ENCODE measurements at places on chromosomes 3 and 15.

- DNase-seq = no peak
These were observed 46.6 kb downstream of the SMAD6 start for GRCh38 chr15:66748708-66749035.

GRCh38 chr3:195284842-195285241 is 13.9 kb upstream of the XXYLT1 start:
- no peak for DNase-seq

GRCh38 chr3:32381922-32382321 is 9.7 kb upstream of the CMTM7 start:
- no peak for DNase-seq

DNA sequence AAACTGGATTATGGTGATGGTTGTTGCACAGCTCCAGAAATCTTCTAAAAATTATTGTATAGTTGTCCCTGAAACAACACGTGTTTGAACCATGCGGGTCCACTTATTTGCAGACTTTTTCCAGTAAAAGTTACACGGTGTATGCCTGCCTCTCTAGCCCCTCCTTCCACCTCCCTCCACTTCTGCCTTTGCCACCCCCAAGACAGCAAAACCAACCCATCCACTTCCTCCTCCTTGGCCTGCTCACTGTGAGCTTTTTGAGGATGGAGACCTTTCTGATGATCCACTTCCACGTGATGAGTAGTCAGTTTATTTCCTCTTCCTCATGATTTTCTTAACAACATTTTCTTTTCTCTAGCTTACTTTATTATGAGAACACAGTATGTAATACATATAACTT is 5.4 kb downstream of the CYFIP1 start:
- DNase-seq = peak; percentile 92

- no peak for DNase-seq
These were observed 54.5 kb downstream of the HSPBAP1 start for GRCh38 chr3:122739172-122739571.

DNA sequence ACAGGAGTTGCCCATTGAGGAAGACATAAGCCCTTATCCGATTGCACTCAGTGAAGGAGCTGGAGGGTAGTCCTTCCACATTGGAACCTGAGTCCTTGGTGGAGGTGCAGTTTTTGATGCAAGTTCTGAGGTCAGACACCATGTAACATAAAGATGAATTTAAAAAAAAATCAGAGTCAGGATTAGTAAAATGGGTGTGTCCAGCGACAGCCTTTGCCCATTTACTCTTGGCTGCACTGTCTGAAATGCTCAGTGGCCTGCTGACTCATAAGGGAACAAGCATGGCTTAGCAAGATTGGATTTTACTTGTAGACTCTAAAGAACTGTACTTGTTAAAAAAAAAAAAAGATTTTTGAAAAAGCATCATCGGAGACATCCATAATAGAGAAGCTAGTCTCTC is 241.1 kb upstream of the TOPAZ1 start:
- DNase-seq = no peak

DNA sequence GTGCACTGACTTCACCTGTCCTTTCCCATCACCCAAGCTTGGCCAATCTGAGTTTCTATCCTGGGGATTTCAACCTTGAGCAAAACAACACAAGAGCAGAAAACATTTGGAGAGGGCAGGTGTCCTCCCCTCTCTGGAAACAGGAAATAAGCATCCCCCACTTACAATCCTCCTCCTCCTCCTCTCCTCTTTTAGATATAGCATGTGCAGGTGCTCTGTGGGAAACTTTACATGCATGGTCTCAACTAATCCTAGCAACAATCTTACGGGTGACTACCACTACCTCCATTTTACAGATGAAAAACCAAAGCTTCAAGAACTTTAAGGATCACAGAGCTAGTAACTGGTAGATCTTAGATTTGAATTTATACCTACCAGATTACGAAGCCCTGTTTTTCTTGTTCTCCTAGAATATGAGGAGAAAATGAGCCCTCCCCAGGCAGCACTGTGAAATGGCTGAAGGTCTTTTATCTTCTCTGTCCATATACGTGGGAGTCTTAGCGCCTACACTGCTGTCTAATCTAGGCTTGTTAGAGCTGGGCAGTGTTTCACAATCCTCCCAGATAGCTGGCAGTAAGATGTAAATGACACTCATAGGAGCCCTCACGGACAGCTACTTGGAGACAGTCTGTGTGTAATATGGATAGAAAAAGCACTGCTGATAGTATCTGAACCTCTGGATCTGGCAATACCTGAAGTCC is 301.2 kb upstream of the PROK2 start:
- DNase-seq = peak; percentile 87

GRCh38 chr3:34073961-34074360 is 275.5 kb downstream of the PDCD6IP start:
- no peak for DNase-seq

- no peak for DNase-seq
These were observed 51.5 kb downstream of the MYO1E start for GRCh38 chr15:59321000-59321689.

DNA sequence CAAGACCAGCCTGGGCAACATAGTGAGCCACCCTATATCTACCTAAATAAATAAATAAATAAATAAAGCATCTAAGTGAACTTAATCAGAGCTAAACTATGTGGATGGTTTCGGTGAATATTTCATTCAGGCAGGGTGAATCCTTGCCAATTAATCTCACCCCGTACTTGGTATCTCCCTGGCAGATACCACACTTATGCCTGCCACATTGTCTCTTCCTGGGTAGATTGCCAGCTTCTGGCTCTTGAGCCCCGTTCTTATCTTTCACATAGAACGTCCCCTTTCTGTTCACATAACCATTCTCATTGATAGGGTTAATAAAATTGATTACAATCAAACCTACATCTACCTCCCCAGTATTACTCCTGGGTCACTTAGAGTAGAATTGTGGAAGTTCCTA is 7.0 kb downstream of the SNAP23 start:
- DNase-seq = no peak

DNA sequence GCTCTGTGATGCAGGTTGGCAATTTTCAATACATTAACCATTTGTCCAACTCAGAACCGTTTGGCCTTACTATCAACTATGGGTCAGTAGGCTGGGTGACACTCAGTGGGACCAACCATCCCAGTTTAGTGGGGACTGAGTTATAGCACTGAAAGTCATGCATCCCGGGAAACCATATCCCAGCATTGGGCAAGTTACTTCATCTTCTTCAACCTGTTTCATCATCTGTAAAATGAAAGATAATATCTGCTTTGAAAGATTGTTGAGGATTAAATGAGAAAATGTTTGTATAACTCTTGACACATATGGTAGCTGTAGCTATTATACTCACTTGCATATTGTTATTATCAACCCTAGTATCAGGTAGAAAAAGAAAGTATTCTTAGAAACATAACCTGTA is 11.9 kb downstream of the RAB27A start:
- no peak for DNase-seq

DNA sequence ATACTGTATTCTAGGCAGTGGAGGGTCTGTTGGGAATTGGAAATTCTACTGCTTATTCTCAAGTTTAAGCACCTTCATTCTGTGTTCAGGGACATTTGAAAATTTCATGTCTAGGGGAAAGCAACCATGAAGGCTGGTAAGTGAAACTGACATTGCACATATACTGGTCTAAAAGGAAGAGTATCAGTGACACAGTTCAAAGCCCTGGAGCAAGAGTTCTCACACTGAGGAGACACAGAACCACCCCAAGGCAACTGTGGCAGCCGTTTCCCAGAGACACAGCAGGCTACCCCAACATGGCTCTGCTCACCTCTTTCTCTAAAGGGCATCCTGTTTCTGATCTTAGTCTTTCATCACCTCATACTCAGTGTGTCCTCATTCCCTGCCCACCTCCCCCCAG is 67.5 kb downstream of the KCNMB2 start:
- DNase-seq = no peak

- no peak for DNase-seq
These were observed 121.8 kb downstream of the OSBPL10 start for GRCh38 chr3:31859245-31859644.

GRCh38 chr3:33645060-33645647 is 72.9 kb downstream of the CLASP2 start:
- DNase-seq = no peak

GRCh38 chr3:189349772-189350171 is 178.0 kb downstream of the TPRG1 start:
- no peak for DNase-seq

DNA sequence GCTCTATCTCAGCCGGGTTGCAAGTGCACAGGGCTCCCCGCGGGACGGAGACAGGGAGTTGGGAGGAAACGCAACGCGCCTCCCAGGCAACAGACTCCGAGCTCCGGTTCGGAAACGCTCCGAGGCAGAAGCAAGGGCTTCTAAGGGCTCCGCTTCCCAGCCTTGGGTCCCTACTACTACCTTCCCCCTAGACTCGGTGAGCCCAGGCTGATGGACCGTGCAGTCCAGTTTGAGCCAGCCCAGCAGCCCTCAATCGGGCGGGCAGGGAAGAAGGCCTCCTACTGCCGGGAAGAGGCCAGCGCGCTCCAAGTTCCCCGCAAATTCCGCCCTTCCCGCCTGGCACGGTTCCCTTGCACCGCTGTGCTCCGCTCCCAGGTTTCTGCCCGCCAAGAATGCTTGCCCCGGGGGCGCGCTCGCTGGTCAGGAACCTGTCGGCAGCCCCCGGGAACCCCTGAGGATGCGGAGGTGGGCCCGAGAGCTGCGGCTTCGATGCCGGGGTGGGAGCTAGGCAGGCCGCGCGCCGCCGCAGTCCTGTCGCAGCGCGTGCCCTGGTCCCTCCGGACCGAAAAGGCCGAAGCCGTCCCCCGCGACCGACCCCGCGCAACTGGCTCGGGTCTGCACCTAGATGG is 728 bp downstream of the TRANK1 start:
- DNase-seq = peak; percentile 48

DNA sequence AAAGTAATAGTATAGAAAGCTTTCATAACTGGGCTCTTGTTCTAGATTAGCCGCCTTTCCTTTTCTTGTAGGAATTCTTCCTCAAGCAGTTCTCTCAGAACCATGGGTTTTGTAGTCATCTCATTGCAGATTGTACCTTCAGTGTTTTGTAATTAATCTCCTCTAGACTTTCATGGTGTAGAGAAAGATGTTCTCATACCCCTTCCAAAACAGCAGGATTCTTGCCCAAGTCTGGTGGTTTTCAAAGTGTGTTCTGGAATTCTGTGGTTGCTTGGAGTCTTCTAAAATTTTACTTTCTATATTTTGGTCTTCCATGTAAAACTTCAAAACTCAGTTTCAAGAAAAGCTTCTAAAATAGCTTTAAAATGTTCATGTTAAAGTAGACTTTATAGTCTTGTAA is 293.8 kb downstream of the PTPRG start:
- DNase-seq = no peak

- no peak for DNase-seq
These were observed 41.7 kb upstream of the GP5 start for GRCh38 chr3:194440756-194441155.
